ENCODE measurements at places on chromosomes 12 and 14.

GRCh38 chr12:132591107-132591935 is 19.1 kb downstream of the LRCOL1 start:
- no peak for DNase-seq

GRCh38 chr14:68842298-68842697 is 49.4 kb upstream of the ZFP36L1 start:
- DNase-seq: no peak

DNA sequence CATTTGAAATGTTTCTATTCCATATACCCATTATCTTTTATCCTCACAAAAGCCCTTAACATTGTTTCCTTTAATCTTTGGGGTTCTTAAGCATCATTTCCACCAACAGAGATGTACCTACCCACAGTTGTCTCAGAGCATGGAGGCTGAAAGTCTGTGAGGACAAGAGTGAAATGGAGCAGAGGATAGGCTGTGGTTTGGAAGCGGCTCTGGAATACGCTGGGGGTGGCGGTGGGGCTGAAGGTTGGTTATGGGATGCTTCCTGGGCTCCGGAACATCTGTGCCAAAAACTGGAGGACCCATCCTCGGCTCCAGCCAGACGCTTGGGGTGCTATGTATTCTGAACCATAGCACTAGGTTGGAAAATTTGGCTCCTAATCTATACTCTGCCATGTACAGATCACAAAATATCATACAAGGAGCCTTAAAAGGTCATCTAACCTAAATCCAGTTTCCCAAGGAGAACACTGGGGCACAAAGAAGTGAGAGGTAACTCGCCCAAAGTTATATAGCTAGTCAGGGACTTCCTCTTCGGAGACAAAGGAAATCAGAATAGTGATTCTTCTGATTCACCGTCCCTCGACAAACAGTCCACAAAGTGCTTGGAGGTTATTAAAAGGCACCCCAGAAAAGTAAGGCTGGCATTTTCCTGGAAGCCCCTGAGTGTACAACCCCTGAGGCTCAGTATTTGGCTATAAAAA is 2.5 kb downstream of the PPP1R3E start:
- no peak for DNase-seq

GRCh38 chr14:38554026-38554425 is 298.1 kb upstream of the CLEC14A start:
- DNase-seq: no peak

DNA sequence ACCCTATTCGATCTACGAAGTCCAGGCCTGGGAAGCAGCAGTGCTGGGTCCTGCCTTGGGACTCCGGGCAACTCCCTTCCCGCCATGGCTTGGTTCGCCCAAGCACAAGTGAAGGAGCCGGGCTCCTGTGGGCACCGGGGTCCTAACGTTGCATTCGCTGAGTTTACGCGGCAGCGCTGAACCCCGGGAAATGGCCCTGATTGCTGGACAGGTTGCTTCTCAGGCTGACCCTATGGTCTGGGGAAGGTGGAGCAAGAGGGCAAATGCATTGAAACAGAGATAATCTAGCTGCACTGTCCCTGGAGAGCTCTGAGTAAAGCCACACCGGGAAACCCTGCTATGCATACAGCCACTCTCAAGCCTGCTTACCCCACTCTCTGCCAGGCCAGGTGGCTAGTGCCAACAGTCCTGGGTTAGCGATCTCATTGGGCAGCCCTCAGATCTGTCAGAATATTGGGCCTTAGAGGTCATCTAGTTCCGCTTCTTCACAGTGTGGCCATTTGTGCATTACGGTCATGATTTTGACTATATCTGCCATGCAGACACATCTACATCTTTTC is 11.3 kb downstream of the SYNE3 start:
- no peak for DNase-seq

DNA sequence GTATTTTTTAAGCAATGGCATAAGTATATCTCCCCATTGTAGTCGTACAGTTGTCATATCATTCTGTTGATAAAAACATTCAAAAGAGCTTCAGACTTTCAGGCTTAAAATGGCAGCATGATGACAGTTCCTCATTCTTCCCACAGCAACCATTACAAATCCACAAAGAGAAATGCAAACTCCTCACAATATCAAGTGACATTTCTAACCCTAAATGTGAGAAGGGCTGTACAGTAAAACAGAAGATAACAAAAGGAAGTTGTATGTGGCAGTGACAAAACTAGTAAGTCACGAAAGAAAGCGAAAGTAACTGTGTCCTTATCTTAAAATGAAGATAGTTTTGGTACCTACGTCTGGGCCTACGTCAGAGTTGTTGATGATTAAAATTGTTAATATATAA is 46.7 kb downstream of the GXYLT1 start:
- DNase-seq: peak; percentile 4

DNA sequence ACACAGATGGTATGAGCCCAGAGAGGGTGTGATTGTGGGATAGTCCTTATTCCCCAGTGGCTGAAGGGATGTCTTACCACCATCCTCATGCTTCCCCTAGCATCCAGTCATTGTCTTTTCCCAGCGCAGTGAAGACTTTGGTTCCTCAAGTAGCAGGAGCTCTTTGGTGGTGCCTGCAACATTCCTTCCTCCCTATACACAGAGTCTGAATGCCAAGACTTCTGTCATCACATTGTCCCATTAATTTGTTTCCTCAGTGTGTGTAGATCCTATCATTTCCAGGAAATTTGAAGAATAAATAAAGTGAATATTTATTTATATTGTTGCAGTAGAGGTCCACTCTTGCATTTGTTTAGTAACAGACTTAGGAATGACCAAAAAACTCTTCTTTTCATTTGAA is 147.2 kb downstream of the DACT1 start:
- DNase-seq: no peak

DNA sequence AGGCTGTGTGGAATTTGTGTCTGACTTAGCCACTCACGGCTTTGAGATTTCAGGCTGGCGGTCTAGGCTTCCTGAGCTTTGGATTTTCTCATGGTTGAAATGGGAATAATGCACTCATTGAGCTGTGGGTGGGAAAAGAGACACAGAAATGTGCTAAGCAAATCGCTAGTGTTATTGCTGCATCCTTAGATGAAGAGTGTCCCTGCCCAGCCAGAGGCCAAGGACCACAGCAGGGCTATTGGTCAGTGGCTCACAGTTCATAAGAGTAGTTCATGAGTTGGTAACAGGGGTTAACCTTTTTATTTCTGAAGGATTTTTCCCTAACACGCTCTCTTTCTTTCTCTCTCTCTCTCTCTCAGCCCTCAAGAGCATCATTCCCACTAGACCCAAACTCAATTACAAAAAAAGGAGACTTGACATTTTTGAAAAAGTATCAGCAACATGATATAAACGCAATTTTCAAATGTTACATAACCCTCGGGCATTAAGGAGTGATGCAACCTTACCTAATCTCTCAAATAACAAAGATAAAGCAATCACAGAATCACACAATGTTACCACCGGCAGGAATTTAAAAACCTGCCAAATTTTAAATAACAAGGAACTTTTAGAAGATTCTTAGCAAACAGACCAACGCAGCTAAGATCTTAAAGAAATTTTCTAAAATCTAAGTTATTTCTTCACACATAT is 36.7 kb upstream of the RMST start:
- no peak for DNase-seq

DNA sequence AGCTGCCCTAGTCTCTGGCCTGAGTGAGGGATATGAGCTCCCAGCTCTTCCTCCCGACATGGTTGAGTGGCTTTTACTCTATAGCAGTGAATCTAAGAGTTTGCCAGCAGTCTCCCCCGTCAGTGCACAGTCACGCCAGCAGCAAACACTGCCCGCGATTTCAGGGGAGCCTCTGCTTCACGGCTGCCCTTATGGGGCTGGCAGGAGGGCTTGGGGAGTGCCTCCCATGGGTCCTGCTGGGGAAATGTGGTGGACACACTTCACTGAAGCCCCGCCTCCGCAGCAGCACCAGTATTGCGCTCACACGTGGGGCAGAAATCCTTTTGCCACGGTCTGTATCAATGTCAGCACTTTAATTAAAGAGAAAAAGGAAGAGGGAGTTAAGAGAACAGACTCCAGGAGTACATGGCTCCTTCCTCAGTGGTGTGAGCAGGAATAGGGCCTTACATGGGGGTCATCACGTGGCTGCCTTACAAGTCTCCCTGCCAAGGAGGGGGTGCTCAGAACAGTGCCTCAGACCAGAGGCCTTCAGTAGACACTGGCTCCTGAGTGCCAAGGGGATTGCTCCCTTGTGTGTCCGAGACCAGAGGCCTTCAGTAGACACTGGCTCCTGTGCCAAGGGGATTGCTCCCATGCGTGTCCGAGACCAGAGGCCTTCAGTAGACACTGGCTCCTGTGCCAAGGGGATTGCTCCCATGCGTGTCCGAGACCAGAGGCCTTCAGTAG is 55.7 kb downstream of the SFSWAP start:
- DNase-seq: no peak

GRCh38 chr12:69540987-69541386 is 44.3 kb upstream of the CCT2 start:
- DNase-seq: no peak

DNA sequence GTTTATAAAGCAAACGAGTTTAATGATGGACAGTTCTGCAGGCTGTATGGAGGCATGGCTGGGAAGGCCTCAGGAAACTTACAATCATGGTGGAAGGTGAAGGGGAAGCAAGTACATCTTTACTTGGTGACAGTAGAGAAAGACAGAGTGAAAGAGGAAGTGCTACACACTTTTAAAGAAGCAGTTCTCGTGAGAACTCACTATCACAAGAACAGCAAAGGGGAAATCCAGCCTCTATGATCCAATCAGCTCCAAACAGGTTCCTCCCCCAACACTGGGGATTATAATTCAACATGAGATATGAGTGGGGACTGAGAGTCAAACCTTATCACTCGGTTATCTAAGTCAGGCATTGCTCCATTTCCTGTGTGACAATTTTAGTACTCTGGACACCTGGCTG is 189.9 kb upstream of the CNTN1 start:
- no peak for DNase-seq

GRCh38 chr12:2124466-2125023 is 71.8 kb downstream of the CACNA1C start:
- DNase-seq: no peak

DNA sequence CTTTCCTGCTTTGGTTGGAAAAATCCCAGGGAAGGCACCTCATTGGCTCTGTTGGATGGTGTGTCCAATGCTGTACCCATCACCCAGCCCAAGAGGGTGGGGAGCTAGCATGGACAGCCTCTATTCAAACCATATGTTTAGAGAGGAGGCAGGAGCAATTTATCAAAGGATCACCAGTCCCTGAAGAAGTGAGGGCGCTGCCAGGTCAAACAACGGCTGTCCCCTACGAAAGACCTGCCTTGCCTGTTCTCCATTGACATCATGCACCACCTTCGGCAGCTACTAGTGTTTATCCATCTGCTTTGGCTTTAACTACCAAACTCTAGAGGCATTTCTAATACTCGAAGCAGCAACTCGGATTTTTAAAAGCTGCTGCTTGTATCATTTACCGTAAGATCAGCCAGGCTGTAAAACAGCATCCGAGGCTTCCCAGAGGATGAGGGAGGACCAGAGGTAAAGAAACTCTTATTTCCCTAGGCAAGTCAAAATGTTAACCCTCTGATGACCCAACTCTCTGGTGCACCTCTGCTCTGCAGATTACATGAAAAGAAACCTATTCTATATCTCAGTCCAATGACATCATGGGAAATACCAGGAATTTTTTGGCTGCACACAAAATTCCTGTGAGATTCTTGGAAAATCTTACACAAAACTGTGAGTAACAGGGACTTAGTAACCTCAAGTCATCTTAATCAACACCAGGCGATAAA is 720.9 kb upstream of the TBX3 start:
- no peak for DNase-seq

- DNase-seq: no peak
Measured at GRCh38 chr12:15627995-15628945, 160.9 kb downstream of the EPS8 start.

GRCh38 chr14:72892103-72892878 is 1.6 kb downstream of the DPF3 start:
- DNase-seq: peak; percentile 18

DNA sequence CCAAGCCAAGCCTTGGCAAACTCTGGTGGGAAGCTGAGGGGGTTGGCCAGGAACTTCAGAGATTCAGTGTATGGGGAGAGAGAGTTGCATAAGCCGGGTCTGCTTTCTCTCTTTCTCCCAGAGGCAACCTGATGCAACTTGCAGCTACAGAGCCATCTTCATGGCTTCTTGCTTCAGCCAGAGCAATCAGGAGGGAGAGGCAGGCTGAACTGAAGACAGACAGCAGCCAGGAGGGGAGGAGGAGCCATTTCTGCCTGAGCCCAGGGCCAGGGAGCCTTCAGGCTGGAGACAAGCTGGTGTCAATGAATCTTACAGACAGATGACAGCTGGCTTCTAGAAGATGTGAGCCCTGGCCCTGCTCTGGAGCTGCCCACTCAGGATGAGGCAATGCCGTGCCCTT is 18.7 kb downstream of the NPC2 start:
- no peak for DNase-seq

GRCh38 chr14:77275041-77275580 is 4.1 kb upstream of the NGB start:
- DNase-seq: no peak

GRCh38 chr12:112163471-112163991 is 38.2 kb downstream of the TRAFD1 start:
- DNase-seq: no peak

- DNase-seq: no peak
Measured at GRCh38 chr12:7265251-7265650, 38.6 kb upstream of the ACSM4 start.

- DNase-seq: no peak
Measured at GRCh38 chr12:90023207-90023900, 314.7 kb upstream of the ATP2B1 start.

DNA sequence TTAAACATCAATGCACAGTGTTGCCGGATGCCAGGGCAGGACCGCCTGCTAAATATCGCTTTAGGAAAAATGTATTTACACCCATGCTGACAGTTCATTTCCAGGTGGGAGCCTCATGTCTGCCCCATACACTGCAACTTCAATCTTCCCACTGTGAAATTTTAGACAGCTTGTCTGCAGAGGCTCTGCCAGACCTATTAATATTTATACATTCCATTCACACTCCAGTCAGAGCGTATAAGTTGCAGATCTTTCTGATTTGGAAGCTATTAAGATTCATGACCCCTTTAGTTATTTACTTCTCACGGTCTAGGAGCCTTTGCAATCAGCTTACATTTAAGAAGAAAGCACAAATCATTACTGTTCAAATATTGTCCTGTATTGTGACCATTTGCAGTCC is 357.4 kb downstream of the ATP23 start:
- DNase-seq: no peak

- DNase-seq: no peak
Measured at GRCh38 chr12:22172501-22172900, 126.5 kb downstream of the CMAS start.

DNA sequence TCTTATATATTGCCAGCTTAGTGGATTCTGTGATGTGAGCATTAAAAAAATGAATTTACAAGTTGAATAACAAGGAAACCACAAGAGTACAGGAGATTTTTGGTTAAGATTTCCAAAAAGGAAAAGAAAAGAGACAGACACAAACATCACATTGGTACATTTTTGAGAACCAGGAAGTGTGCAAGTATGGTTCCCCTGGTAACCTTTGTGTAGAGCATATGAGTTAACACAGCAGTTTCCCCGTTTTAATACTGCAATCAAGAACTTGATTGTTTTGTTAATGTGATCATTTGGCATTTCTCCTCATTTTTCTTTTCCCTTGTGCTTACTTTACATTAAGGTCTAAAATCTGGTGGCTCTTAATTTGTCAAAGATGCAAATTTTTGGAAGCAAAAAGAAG is 490.4 kb upstream of the ATP2B1 start:
- DNase-seq: no peak

- DNase-seq: no peak
Measured at GRCh38 chr14:64789696-64790095, 85.5 kb downstream of the PLEKHG3 start.

- no peak for DNase-seq
Measured at GRCh38 chr12:2997989-2998670, 38.9 kb downstream of the TEAD4 start.

Data from activated CD4-positive, alpha-beta T cell treated with anti-CD3 and anti-CD28 coated beads for 4 hours (primary cell).